ENCODE measurements at places on chromosomes 5 and 9.
A peak's percentile ranks its signal among the peaks of the same experiment; 100 is the strongest.

DNA sequence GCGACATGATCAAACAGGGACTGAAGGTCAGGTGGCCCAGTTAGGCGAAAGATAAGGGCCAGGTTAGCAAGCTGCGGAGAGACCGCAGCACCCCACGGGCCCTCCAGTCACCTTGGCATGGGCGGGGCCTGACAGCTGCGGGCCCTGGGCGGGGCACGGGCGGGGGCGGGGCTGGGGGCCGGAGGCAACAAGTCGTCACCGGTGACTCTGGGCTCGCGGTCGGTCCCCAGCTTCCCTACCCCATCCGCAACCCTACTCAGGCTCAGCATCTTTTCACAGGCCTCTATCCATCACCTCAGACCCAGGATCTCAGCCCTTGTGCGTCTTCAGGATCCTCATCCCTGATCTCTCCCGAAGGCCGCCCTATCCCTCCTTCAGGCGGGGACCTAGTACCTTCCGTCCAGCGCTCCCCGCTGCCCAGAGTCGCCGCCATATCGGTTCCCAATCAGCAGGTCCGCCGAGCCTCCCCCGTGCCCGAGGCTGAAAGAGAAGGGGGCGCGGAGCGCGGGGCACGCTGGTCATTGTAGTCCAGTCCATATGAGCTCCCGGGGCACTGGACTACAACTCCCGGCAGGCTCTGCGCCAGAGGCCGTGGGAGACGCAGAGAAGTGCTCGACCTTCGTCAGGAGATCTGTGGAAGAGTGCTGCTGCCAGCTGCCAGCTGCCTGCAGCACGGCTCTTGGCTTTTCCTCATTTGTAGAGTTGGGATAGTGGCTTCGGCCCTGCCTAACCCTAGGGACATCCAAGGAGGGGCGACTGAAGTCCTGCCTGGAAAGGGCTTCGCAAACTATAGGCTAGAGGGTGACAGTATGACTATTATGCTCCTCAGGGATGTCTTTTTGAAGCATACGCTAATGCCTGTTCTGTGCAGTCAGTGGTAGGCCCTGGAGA, at the start of gene DNAJC18:
DNAJC18 (minus strand) TSS at position 513 of the 891 bp plus-strand sequence; CDS start at position 433, 80 bp downstream.
- DNase-seq: peak; percentile 96

GRCh38 chr5:42912184-42912798, 100.6 kb upstream of the SELENOP start:
- no peak for DNase-seq

DNA sequence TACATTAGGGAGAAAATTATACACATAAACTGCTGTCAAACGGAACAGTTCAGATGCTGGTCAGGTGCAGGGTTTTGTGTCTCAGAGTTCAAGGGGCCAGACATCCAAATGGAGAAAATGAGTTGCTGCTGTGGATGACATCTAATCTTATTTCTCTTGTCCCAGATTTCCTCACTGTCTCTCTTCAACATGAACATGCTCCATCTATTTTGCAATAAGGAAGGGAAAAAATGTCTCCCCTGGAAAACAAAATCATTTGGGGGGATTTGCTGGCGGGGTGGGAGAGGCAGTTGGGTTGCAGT, 51.2 kb downstream of the SHB start:
- no peak for DNase-seq

DNA sequence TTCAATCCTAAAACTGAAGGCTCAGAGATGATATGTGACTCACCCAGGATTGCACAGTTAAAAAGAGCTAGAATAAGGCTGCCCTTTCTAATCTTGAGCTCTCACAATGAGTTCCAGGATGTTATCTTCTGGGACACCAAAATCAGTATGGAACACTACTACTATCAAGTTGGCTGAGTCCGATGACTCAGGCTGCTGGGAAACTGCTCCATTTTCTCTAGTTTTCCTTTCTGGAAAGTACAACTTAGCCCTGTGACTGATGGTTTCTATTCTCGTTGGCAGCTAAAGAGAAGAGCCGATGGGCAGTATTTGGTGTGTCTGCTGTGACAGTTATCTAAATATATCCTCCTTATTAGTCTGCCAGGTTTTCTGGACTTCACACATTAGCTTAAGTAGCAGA, 37.9 kb upstream of the DPYSL3 start:
- DNase-seq: no peak

DNA sequence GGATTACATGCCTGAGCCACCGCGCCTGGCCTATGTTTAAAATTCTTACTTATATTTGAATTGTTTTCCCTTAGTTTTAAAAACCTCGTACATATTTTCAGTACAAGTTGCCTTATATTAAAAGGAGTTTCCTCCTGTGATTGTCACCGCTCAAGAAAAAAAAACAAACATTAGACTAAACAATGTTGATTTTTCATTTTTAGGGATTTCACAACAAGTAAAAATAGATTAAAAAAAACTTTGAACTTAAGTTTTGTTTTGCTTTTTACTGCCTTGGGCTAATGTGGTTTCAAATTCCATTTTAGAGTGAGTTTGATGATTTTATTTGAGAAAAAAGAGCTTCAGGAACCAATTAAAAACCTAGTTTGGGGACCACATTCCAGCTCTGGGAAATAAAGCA, 1196.6 kb upstream of the CDH18 start:
- DNase-seq: no peak

DNA sequence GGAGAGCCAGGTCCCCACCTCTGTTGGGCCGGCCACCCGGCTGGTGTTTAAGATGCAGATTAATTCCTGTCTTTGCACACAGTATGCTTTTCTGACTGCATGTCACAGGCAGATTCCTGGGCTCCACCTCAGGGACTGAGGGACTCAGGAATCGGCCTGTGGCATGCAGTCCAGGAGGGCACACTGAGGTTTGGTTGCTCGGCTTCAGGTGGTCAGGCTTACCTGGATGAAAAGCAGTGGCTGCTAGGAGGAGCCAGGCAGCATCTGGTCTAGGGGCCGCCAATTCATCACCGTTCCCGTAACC, 1.1 kb downstream of the WDR5 start:
- no peak for DNase-seq

GRCh38 chr5:125526966-125527365, 780.5 kb upstream of the ZNF608 start:
- no peak for DNase-seq

- no peak for DNase-seq
Measured at GRCh38 chr5:176817841-176818377, 7.5 kb downstream of the UNC5A start.

DNA sequence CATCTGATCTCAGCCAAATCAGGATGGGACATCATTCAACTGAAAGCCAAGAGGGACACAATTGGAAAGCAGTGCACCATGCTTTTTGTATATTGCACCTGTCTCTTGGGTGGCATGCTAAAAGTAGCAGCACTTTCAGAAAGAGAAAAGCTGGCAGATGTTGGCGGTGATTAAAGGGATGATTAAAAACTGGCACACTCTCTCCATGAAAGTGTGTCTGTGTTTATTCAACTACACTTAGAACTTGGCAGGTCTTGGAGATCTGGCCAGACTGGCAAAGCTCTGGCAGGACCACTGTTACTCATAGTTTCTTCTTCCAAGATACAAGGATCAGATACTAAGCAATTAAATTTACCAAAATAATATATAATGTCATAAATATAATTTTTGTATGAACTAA, 112.9 kb upstream of the ELAVL2 start:
- DNase-seq: no peak

- DNase-seq: no peak
Measured at GRCh38 chr9:7011395-7012067, 253.8 kb downstream of the KDM4C start.

DNA sequence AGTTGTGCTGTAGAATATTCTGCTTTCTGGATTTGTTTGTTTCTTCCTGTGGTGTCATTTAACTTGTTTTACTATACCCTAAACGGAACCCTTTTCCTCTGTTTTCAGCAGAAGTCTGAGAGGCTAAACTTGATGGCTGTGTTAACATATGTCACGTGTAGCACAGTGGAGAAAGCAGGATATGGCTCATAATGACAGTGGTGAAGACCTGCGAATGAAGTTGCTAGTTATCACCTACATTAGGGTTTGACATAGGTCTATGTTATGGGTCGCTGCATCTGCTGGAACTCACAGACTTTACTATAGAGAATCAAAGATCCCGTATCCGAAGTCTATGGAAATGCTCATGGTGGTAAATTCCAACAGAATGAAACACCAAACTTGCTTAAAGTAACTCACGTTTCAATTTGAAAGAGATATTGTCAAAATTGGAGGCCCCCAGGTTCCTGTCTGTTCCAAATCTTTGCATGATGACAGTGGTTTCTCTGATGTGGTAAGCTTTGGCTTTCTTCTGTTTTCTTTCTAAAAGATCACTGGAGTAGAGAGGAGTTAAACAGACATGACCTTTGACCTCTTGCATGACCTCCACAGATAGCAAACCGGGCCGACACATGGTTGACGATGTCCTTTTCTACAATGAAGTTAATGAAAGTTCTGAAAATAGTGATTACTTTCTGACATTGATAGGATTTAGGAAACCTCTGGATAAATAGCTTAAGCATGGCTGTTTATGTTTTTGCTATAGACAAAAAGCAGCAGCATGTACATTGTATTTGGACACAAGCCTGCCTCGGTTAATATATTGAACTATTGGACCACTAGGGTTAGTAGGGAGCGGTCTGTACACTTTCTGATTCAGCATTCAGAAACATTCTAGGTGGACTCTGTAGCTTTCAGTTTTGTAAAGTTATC, 3.1 kb upstream of the CATSPER3 start:
- DNase-seq: no peak

GRCh38 chr9:111632060-111632459, 926 bp downstream of the DNAJC25 start:
- DNase-seq: no peak

- DNase-seq: no peak
Measured at GRCh38 chr9:88791105-88791805, 200.0 kb upstream of the S1PR3 start.

- DNase-seq: no peak
Measured at GRCh38 chr9:18756712-18757125, 276.3 kb downstream of the SAXO1 start.

DNA sequence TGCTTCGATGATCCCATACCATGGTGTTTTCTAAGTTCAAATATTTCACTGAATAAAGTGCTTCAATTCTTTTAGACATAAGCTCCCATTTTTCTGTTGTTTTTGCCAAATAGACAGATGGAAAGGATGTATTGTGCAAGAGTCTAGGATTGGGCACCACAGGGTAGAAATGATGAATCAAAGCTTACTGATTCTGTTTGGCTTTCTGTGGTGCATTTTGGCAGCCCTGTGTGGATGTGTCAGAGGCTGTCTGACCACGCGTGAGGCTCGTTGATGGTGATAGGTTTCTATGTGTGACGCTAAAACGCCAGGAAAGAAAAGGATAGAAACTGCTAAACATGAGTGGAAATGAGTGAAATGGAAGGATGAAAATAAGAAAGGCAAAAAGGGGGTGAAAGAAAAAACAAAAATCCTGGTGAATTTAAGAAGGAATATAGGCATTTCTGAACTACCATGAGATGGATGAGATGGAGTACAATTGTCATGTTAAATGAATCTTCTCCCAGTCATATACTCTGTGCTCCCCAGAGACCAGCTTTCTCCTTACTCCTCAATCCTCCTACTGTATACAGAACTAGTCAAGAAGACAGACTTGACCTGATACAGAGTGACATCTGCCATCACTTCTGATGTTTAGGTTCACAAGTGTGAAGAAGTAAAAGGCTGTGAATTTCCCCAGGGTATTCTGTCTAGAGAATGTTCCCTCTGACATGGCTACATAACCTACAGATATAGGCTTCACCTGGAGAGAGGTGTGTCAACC, 54.4 kb downstream of the ANKH start:
- DNase-seq: no peak

DNA sequence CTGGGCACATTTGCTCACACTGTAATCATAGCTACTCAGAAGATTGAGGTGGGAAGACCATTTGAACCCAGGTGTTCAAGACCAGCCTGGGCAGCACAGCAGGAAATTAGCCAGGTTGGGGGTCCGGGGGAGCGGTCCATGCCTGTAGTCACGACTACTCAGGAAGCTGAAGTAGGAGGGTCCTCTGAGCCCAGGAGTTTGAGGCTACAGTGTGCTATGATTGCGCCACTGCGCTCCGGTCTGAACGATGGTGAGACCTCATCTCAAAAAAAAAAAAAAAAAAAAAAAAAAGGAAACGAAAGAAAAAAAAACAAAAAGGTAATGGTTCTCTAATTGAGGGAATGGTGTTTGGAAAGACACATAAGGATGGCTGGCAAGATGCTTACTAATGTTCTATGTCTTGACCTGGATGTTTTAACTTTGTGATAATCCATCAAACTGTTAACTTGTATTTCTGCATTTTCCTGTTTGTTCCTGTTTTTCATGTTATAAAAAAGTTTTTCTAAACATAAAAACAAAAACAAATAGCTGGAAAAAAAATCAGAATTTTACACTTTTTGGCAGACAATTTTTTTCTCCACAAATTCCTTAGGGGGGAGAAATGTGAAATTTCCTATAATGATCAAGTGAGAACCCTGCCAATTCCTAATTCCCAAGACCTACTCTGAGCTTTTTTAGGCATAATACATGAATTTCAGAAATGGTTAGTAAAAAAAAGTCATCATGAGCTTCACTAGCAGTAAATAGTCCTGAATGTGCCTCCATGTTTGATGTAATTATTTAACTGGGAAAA, 96.9 kb downstream of the DENND1A start:
- DNase-seq: no peak

DNA sequence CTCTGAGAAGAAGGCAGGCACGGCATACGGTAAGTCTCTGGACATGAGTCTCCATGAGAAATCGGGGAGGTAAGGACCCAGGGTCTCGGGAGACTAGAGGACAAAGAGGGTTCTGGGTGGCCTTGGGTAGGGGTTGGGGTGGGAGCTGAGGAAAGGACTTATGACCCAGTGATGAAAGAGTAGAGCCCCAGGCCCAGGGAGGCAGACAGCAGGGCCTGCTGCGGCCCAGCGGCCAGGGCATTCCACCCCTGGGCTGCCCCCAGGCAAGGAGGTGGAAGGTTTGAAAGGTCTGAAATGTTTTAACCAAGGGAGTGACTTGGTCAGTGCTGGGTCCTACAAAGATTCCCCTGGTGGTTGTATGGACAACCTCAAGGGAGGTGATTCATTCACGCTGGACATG, 89.1 kb downstream of the CRB2 start:
- peak; percentile 52 for DNase-seq

DNA sequence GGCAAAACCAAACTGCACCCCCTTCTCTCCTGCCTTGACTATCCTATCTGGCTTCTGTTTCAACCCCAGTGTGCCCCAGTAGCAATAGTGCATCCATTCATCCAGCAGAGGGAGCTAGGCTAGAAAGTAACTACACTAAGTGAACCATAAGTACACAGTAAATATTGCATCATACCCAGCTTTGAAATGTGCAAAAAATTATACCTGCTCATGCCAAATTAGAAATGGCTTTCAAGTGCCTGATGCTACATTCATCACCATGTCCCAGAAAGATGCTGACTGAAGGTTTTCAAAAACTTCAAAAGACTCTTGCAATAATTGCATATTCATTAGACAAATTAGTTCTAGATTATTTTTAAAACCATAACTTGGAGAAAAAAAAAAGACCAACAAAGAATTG, 153.5 kb downstream of the PRELID2 start:
- no peak for DNase-seq

- DNase-seq: no peak
Measured at GRCh38 chr5:150615141-150615699, 25.2 kb upstream of the SYNPO start.
